ENCODE measurements at places on chromosomes 1 and 21.

GRCh38 chr1:54624466-54625464 is 1.4 kb upstream of the FAM151A start:
- no peak for DNase-seq

GRCh38 chr1:44819608-44820327 is 11.4 kb downstream of the BTBD19 start:
- peak; percentile 53 for DNase-seq

DNA sequence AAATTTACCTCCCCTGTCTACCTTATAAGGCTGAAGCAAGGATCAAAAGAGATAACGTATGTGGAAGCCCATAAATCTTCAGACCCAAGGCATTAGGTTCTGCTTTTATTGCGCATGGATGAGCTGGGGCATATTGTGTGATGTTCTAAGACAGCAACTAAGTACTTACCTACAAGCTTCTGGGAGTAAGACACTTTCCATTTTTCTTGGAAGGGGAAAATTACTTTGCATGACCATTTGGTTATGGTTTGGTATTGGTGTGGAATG is 21.1 kb downstream of the LMOD1 start:
- DNase-seq, result no peak

GRCh38 chr1:77513839-77514763 is 168.4 kb downstream of the ZZZ3 start:
- DNase-seq, result no peak

GRCh38 chr1:85137660-85138059 is 63.2 kb downstream of the SYDE2 start:
- DNase-seq, result peak; percentile 93

DNA sequence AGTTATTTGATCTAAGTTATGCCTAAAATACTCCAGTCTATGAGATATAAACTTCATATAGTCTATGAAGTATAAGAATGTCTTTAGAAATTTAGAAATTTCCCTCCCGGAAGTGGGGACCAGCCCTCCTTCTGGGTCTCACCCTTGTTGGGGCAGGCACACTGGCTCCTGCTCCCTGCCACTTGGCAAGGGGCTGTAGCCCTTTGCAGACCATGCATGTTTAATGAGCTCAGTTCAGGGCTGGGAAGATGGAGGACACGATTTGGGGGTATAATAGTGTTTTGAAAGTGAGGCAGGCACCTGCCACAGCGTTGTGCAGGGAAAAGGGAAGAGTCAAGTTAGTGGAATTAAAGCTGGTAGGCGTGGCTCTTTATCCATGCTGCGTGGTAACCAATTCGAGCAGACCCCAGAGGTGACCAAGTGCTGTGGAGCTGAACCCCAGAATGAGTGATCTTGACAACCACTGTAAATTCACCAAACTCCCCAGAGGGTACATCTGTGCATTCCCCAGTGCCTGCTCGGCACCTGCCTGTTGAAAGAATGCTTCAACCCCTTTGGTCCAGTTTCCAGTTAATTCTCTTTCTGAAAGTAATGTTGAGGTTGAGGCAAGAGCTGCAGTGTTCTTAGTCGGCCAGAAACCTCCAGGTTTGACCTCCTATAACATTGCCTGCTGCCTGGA is 79.6 kb downstream of the DOP1B start:
- no peak for DNase-seq

DNA sequence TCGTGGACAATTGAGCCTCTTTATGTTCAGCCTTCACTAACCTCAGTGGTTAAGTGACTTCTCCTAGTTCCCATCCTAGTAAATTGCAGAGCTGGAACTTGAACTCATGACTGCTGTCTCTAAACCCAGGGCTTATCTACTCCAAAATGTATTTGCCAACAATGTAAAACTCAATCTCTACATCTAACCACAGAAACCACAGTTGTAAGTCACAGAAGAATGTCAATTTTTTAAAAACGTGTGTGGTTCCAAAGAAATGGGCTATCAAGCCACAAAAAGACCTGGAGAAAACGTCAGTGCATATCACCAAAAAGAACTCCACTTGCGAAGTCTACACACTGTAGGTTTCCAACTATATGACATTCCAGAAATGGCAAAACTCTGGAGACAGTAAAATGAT is 172.6 kb upstream of the HMCN1 start:
- no peak for DNase-seq

DNA sequence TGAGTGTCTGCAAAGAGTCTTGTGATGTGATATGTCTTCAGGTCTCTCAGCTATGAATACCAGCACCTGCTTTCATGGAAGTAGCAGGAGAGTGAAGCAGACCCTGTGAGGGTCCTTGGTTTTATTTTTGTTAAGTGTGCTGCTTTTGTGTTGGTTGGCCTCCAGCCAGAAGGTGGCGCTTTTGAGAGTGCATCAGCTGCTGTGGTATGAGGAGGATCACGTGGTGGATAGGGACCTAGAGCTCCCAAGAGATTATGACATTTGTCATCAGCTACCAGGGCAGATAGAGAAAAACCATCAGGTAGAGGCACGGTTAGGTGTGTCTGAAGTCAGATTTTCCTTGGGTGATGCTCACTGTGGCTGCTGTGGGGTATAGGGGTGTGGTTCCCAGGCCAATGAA is 1232.1 kb downstream of the MRPL39 start:
- no peak for DNase-seq

- no peak for DNase-seq
Measured at GRCh38 chr1:76501136-76501535, 366.1 kb upstream of the ST6GALNAC5 start.

All from NCI-H748 treated with DMSO at 0.1 percent for 48 hours (cell line).